ENCODE measurements at places on chromosomes 12 and 14.

GRCh38 chr14:61178226-61179060 is 102.7 kb downstream of the TMEM30B start:
- DNase-seq, result no peak

DNA sequence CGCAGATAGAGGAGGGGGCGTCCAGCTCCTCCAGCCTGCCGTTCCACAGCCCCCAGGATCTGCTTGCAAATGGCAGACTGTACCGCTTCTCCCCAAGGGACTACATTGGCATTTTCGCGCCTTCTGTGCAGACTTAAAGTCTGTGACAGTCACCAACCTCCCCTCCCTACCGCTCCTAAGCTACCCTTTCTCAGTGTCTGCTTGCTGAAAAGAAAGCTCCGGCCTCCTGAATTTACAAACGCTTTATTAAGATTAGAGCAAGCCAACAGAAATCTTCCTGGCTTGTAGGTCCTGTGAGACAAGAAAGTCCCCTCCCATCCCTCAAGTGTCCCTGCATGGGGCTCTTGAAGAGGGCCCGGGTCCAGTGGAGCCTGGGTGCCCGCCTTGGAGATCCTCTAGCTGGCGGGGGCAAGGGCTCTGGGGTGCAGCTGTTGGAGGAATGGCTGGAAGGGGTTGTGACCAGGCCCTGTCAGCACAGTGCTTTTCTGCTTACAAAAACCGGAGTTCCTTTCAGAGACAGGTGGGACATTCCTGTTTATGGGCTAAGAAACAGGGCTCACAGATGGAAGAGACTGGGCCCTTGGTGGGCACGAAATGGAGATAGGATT is 2.8 kb upstream of the DLK1 start:
- DNase-seq, result no peak

DNA sequence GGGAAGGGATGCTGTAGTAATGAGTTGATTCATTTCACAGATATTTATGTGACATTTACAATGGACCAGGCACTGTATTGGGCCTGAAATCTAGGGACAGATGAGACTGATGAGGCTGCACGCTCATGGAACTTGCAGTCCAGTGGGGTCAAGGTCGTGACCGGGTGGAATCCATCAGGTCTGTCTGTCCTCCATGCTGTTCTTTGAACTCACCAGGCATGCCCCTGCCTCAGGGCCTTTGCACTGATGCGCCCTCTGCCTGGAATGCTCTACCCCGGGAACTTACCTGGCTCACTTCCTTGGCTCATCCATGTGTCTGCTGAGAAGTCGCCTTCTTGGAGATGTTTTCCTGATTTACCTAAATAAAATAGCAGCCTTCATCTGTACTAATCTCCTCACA is 200.1 kb downstream of the VRK1 start:
- no peak for DNase-seq

DNA sequence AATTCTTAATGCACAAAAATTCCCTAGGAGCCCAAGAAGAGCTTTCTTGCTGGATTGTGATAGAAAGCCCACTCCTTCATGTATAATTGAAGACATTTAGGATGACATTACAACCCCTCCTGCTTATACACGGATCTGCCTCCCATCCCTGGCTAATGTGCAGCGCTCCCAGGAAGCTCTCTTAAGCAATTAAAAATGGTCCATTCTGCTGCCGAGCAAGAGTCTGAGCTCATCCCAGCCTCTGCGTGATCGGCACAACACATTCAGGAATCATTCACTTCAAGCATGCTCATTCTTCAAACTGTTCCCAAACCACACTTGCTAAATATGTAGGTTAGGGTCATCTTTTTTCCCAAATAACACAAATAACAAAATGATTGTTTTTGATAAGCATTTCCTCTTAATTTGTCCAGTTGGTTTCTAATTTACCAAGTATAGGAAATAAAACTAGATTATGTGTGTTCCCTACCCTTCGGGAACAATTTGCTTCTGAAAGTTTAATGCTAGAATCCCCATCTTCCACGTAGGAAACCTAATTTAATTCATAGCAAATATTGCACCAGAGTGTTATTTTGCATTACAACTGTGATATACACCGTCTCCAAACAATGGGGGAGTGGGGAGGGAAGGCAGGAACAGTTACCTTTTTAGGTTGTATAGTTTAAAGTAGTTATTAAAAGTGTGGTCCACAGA is 17.3 kb upstream of the TMEM233 start:
- DNase-seq, result no peak

- no peak for DNase-seq
Observed at GRCh38 chr14:90467501-90467900, 70.7 kb downstream of the CALM1 start.

- no peak for DNase-seq
Observed at GRCh38 chr14:54001189-54001878, 44.7 kb upstream of the BMP4 start.

DNA sequence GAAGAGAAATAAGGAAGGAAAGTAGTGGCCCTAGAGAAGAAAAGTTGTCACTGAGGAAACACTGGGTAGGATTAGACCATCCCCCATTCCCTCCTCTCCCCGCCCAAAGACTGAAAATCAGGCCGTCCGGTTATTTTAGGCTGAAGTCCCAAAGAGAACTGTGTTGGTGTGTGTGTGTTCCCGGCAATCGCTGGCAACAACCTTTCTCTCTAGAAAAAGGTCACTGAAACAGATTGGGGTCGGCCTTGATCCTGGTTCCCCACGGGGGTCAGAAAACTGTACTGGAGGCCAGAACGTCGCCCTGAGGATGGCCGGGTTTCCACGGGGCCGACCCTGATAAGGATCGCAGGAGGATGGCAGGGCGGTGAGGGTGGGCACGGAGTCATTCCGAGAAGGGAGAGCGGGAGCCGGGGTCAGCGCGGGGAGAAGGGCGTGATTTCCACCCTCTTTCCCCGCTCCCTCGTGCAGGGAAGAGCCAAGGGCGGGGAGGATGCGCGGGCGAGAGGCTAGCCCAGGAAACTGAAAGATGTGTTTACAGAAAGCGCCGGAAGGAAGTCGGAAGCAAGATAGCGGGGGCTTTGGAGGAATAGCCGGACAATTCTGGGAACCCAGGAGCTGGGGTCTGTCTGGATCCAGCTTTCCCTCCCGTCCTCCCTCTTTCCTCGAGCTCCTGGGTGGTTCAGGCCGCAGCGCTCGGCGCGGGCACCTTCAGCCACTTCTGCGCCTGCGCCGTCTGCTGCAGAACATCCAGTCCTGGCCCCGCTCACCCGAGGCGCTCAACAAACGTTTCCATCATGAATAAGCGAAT is 25.3 kb upstream of the SPTLC2 start:
- DNase-seq, result no peak

- DNase-seq, result peak; percentile 39
Observed at GRCh38 chr14:100899884-100900771, 3.4 kb downstream of the RTL1 start.

GRCh38 chr14:61573748-61574513 is 121.4 kb upstream of the HIF1A start:
- DNase-seq, result no peak

DNA sequence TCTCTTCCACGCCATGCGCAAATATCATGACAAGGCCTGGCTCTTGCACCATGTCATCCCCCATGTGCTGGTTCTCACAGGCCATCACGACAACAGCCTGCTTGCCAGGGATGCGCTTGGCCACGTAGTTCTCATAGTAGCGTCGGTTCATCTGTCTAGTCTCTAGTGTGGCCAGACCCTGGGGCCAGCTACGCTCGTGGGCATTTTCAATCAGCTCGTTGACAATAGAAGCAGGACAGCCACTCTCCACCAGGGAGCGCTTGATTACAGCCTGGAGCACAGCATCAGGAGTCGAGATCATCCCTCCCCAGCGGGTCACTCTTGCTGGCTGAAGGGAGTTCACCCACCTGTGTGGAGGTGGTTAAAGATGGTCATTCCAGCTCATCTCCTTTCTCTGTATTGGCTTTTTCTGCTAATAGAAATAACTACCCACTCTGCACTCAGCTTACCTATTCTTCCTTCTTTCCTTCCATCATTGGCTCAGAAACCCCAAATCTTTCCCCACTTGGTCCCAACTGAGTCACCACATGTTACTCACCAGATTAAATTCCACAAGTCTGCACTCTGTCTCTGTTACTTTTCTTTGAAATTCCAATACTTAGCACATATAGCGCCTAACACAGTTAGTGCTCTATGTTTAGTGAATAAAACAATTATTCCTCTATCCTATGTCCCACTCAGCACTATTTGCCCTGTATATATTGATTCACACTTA is 15.1 kb downstream of the RNF41 start:
- DNase-seq, result peak; percentile 78

DNA sequence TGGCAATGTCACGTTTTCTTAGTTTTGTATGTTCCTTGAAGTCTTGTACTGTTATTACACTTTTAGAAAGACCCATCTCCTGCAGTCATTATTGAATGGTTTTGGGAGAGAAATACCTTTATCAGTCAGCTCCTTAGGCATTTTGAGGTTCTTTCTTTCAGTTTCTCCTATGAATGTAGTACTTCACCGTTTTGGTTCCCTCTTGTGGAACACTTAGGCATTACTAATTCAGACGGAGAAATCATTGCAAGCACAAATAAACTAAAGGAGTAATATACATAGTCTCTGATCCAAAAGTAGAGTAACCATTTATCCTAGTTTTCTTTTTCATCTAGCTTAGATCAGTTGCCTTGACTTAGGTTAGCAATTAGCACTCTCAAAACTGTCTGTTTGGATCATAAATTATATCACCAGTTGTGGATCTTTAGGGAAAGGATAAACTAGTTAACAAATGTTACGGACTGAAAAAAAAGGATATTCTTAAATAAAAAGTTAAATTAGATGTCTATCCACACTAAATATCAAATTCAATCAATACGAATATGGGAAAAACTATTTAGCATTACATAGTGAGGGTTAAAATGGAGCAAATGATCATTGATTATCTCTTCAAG is 1538.3 kb upstream of the SEL1L start:
- DNase-seq, result no peak

GRCh38 chr12:41034686-41035085 is 153.4 kb upstream of the PDZRN4 start:
- no peak for DNase-seq

- DNase-seq, result no peak
Observed at GRCh38 chr12:24599736-24600135, 349.2 kb downstream of the BCAT1 start.

GRCh38 chr14:102523569-102524450 is 14.2 kb upstream of the ANKRD9 start:
- DNase-seq, result no peak

DNA sequence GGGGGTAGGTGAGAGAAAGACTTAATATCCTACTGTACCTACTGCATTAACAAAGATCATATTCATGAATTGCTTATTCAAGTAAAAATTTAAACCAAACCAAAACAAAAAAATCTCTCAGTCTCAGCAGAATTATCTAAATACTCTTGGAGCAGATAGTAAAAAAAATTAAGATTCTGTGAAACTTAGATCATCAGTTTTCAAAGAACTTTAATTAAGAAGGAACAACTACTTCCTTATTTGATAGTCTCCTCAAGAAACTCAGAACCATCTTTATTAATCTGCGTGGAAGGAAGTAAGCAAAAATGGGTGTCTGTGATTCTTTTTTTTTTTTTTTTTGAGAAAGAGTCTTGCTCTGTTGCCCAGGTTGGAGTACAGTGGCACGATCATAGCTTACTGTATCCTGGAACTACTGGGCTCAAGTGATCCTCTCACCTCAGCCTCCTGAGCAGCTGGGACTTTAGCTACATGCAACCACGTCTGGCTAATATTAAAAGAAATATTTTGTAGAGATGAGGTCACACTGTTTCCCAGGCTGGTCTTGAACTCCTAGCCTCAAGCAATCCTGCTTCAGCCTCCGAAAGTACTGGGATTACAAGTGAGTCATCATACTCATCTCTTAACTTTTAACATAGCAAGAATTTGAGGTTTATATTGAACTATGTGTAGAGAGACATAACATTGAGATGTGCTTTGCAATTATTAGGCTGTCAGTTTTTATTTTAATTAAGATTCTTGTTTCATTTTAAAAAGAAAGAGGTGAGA is 37.4 kb downstream of the GAS2L3 start:
- DNase-seq, result no peak

GRCh38 chr14:101633276-101633675 is 72.0 kb downstream of the DIO3 start:
- no peak for DNase-seq

DNA sequence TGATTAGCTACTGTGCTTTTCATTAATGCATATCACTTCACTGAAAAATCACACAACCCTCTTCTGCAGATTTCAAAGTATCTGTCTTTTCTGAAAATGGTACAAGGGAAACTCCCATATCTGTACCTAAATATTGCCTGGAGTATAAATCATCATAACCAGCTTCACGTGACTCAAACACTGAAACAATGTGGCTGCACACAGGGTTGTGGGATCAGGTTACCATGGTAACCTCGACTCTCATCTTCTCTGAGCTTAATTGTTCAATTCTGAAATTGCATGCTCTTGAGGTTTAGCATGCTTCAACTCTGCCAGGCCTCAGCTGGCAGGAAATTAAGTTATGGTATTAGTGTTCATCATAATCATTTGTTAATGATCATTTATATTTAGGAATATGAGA is 77.5 kb upstream of the CPSF6 start:
- no peak for DNase-seq

DNA sequence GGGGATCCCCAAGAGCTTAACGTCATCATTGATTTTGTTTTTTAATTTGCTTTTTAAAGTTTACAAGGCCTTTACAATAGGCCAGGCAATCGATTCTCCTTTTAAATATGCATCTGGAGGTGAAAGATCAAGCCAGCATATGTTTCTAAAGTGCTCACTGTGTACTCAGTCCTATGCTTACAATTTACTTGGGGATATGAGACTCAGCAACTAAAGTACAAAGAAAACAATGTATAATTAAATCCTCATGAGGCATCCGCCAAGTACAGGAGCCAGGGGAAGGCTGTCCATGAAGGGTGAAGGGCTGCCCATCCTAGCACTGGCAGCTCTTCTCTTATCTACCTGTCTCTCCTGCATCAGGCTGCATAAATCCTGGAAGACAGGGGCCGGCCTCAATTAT is 11.8 kb downstream of the CCDC92 start:
- no peak for DNase-seq

- no peak for DNase-seq
Observed at GRCh38 chr12:123233505-123234308, 471 bp downstream of the MTRFR start.

GRCh38 chr14:54642801-54643695 is 76.1 kb downstream of the SAMD4A start:
- DNase-seq, result no peak
